ENCODE measurements at places on chromosomes 13 and 19. TPM values are rescaled to one million over a fixed set of nuclear protein-coding genes. Genes with fewer than 3 reads are reported as not detected.

CEACAM4 gene
- not detected for total RNA-seq

SIGLEC12 gene
- 0.51 TPM for total RNA-seq

PRTN3 gene
- total RNA-seq = not detected

ZNF225 gene
- 1.4 TPM for total RNA-seq

HS6ST3 gene
- not detected for total RNA-seq

SRRM5 gene
- 0.87 TPM for total RNA-seq

GAPDHS gene
- not detected for total RNA-seq

KIR3DL1 gene
- 0.13 TPM for total RNA-seq

KLK4 gene
- not detected for total RNA-seq

ZNF333 gene
- 7.1 TPM for total RNA-seq

DIAPH3 gene
- 3.7 TPM for total RNA-seq

MISP3 gene
- total RNA-seq = 0.43 TPM

ZNF266 gene
- 26.5 TPM for total RNA-seq

CASP14 gene
- total RNA-seq = not detected

PROZ gene
- total RNA-seq = not detected

RPL36 gene
- total RNA-seq = 1,683 TPM

PLVAP gene
- total RNA-seq = not detected

PRRG2 gene
- 1.0 TPM for total RNA-seq

PALM gene
- total RNA-seq = 0.61 TPM

LAIR1 gene
- total RNA-seq = 6.1 TPM

FAM216B gene
- not detected for total RNA-seq

LCP1 gene
- total RNA-seq = 631 TPM

ZNF544 gene
- 41.6 TPM for total RNA-seq

CLDN10 gene
- not detected for total RNA-seq

Data from activated T-cell treated with anti-CD3 and anti-CD28 coated beads, Interleukin-2, amount 50 U/mL, for 4 hours (primary cell).